NCI-H446 (cell line): ENCODE measurements at places on chromosomes 3 and 15.

DNA sequence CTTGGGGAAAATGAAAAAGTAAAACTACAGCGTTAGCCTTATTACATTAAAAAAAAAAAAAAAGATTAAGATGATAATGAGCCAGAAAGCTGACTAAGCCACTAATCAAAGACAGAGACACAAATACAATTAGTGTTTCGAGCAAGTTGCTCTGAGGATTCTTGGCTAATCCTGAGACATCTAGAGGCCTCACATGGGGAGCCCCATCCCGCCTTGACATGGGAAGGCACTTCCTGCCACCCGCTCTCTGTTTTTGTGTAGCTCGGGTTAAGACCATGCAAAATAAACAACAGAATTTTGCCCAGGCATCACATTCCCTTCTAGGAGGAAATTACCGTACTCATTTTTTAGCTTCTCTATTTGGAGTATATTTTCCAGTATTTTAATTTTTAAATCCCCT lies 15.3 kb downstream of the HESX1 start:
- no peak for DNase-seq

- no peak for DNase-seq
Measured at GRCh38 chr3:142287866-142288638, 62.7 kb upstream of the GK5 start.

DNA sequence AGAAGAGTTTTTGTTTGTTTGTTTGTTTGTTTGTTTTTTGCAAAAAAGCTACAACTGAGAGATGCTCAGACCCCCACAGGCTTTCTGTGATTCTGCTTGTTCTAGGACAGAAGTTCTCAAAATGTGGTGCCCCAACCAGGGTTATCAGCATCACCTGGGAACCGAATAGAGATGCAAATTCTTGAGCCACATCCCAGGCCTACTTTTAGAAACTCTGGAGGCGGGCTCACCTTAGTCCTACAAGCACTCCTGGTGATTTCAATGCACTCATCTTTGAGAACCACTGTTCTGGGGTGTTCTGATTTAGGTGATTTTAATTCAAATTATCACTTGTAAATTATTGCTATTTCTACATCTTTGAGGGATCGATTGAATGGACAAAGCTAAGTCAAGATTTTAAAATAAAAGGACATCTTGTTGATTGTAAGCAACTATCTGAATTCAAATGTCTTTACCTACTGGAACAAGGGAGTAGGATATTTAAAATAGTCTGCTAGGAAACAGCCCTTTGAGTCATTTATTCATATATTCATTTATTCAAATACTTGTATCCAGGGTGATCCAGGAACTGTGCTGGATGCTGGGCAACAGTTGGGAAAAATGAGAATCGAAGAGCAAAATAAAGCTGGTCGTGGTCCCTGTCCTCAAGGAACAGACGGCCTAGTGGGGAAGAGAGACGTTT lies 44.7 kb upstream of the CADPS start:
- no peak for DNase-seq

- DNase-seq: no peak
Measured at GRCh38 chr3:95511828-95512227, 1302.6 kb upstream of the EPHA6 start.

- DNase-seq: no peak
Measured at GRCh38 chr3:32959371-32959770, 7.9 kb downstream of the CCR4 start.

GRCh38 chr3:11690863-11691766 lies 47.4 kb upstream of the VGLL4 start:
- DNase-seq: no peak

DNA sequence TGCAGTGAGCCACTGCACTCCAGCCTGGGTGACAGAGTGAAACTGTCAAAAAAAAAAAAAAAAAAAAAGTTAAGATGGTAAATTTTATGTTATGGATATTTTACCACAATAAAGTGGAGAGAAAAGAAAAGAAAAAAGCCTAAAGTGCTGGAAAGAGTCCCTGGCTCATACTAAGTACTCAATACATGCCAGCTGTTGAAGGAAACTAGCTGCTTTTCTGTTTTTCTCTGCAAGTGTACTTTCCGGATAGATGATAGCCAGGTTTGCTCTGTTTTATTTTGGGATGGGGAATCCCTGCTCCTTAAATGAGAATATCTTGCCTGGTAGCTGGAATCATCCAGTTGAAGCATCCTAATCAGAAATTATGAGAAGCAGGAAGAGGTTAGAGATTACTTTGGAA lies 10.9 kb downstream of the EID1 start:
- peak; percentile 11 for DNase-seq

GRCh38 chr3:11757441-11757875 lies 89.2 kb downstream of the TAMM41 start:
- no peak for DNase-seq

- DNase-seq: no peak
Measured at GRCh38 chr3:143847787-143848631, at the start of gene SLC9A9. Gene SLC9A9 (minus strand): TSS chr3:143848468. CDS start chr3:143848322, 146 bp downstream.

DNA sequence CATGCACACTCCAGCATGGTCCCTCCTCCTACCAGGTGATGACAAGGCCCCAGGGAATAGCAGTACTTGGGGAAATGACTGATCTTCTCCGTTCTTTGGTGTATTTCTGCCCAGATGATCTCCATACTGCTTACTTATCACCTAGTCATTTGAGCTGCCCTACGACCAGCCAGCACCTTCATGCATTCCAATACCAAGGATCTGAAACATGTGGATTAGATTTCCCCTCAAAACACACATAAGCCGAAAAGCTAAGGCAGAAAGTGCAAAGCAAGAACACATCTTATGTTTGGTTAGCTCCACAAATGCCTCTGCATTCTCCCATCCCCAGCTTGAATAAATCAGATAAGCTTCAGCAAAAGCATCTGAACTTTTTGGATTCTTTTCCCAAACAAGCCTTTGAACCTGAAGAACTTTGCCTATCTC lies 64.8 kb upstream of the BCL6 start:
- DNase-seq: no peak

- no peak for DNase-seq
Measured at GRCh38 chr3:144593881-144594280, 622.3 kb downstream of the DIPK2A start.
